ENCODE measurements at places on chromosomes 4 and X.

GRCh38 chr4:107826421-107826980, 1.8 kb downstream of the SGMS2 start:
- DNase-seq = no peak

GRCh38 chr4:22428441-22428840, 87.4 kb downstream of the ADGRA3 start:
- no peak for DNase-seq

DNA sequence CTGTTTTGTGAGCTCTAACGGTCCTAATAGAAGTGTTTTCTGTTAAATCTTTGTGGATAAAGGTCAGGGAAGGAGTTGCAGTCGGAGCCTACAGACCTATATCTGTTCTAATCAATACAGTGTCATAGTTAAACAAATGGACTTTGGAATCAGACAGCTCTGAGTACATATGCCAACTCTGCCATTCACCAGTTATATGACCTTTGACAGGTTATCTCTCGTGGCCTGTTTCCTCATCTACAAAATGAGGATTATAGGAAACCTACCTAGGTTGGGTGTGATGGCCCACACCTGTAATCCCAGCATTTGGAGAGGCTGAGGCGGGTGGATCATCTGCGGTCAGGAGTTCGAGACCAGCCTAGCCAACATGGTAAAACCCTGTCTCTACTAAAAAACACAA, 89.7 kb downstream of the MID1IP1 start:
- no peak for DNase-seq

DNA sequence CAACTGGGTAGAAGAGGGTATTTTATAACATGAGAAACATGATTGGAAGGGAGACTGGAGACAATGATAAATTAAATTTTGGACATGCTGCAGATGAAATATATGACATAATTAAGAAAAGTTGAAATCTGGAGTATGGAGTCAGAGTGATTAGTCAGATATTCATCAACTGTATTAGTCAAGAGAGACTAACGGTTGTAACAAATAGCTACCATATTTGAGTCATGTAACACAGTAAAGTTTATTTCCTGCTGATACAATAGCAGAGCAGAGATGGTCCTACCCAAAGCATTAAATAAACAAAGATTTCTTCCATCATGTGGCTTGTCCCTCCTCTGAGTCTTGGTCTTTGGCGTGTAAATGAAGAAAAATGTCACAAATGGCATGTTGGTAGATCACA, 321.3 kb downstream of the GALNTL6 start:
- DNase-seq = no peak

- no peak for DNase-seq
These were observed 465.1 kb downstream of the PDHA2 start for GRCh38 chr4:96305030-96305429.

DNA sequence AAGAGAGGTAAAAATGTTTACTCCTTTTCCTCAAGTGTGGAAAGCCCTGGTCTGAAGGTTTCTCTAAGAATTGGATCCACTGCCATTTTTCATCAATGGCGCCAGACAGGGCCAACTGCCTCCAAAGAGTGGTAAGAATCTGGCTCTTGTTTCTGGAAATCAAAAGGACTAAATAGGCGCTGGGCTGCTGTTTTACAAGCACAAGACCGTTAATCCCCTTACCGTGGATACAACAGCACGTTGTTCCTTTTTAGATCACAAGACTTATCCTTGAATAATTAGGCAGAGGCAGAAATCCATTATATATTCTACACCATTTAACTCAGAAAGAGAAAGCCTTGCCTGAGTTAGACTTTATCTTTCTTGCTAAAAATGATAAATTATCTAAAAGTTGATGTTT, 10.6 kb downstream of the CLTRN start:
- DNase-seq = no peak

GRCh38 chr4:70589785-70590184, 2.3 kb upstream of the AMBN start:
- DNase-seq = no peak

- DNase-seq = no peak
These were observed 9.8 kb upstream of the P2RY8 start for GRCh38 chrX:1546691-1547251.

- no peak for DNase-seq
These were observed 50.4 kb downstream of the GPC4 start for GRCh38 chrX:133364865-133365264.

GRCh38 chr4:140834839-140835495, 78.8 kb upstream of the TBC1D9 start:
- no peak for DNase-seq

DNA sequence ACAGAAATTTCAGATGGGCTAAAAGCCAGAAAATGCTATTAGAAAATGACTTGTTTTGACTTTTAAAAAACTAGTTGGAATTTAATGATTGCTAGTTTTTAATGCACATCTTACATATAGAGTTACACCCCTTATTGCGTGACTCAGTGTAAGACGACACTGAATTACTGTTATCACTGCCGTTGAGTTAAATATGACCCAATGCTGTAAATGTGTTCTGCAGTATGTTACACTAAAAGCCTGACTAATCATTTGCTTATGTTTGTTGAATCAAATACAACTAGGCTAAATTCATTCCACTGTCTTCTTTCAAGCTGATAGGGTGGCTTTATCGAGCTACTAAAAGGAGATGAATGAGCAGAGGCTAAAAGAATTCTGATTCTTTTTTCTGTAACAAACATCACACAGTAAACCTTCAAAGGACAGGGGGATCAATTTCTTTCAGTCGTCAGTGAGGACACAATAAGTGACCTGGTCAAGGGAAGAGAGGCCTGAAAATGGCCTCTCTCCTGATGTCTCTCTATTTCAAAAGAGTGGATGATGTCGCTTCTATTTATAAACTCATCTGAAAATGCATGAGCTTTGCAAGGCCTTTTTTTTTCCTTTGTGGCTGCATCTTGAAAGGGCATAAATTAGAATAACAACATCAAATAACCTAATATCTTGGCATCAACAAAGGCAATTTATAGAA, 142.2 kb upstream of the KCNIP4 start:
- DNase-seq = no peak

DNA sequence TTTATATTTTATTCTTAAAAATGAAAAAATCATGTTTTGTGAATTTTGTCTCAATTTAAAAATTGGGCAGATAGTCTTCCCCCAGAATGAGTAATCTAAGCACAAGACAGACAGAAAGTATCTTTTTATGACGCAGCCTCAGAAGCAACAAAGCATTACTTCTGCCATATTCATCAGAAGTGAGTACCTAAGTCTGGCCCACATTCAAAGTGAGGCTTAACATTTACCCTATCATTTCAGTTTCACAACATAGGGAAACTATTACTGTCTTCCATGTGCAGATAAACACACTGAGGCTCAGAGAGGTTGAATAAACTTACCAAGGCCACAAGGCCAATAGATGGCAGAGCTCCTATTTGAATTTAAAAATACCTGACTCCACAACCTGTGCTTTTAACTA, 4.4 kb upstream of the PRDX4 start:
- no peak for DNase-seq

GRCh38 chr4:160299608-160300007, 1196.7 kb downstream of the RAPGEF2 start:
- no peak for DNase-seq

GRCh38 chr4:140208921-140209320, 54.9 kb upstream of the MAML3 start:
- no peak for DNase-seq

- DNase-seq = no peak
These were observed 207.4 kb upstream of the CXCL13 start for GRCh38 chr4:77398256-77398655.

GRCh38 chr4:20456407-20456806, 204.7 kb downstream of the SLIT2 start:
- DNase-seq = no peak

DNA sequence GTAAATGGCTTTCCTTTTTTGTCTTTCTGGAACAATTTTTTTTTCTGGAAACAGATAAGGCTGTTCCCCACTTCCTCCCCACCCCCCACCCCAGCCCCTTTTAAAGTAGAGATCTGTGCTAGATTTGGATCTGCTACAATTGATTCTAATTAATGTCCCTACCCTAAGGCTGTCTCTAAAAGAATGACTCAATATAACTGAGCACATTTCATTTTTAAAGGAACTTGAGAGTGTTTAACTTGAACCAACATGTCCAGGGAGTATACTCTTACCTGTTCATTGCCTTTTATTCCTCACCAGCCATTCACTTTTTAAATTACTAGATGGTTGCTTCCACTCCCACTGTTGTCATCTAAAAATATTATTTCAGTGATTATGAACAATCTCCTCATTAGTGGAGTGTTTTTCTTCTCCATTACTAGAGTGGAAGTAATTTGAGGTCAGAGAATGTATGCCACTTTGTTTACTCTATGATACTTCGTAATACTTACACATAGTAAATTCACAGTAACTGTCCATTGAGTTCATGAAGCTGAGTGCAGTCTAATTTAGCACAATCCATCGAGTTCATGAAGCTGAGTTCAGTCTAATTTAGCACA, 14.1 kb upstream of the CNOT6L start:
- peak; percentile 55 for DNase-seq
